HEK293T (cell line): ENCODE measurements at places on chromosomes 6 and 20.

- DNase-seq, result no peak
Observed at GRCh38 chr20:6506906-6507305, 260.6 kb upstream of the BMP2 start.

- no peak for DNase-seq
Observed at GRCh38 chr6:15426395-15426794, 180.5 kb downstream of the JARID2 start.

GRCh38 chr20:21399005-21399475 lies 1.7 kb upstream of the NKX2-4 start:
- DNase-seq, result no peak

GRCh38 chr6:142026471-142026870 lies 106.3 kb upstream of the GJE1 start:
- DNase-seq, result no peak

DNA sequence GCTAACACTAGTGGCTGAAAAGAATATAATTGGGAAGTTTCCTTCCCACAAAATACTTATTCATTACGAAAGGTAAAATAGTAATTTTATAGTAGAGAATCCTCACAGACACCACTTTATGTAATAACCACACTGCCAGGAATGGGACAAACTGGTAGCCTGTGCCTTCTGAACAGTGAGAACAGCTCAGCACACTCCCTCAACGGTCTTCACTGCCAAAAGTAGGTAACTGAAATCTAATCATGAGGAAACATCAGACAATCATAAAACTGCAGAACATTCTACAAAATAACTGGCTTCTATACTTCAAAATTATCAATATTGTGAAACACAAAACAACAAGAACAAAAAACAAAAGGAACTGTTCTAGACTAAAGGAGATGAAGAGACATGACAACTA lies 44.1 kb downstream of the NUP153 start:
- DNase-seq, result no peak

DNA sequence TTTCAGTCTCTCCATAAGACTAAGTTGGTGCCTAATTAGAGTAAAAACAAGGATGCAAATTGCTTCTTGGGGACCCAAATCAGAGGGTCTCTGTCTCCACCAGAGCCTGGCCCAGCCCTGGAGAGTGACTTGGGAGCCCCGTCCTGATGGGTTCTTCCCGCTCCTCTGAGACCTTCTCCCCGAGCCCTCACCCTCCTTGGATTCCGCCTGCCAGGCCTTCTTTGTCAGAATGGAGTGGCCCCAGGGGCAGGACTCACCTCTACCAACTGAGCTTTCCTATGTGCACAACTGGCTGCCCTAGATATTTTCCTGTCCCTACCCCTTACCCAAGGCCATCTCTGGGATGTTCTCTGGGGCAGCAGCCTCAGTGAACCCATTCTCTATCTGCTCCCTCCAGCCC lies 9.7 kb downstream of the SYNDIG1 start:
- no peak for DNase-seq

- no peak for DNase-seq
Observed at GRCh38 chr6:113654396-113654795, 202.7 kb upstream of the MARCKS start.

- DNase-seq, result no peak
Observed at GRCh38 chr6:79676785-79677736, 45.9 kb downstream of the SH3BGRL2 start.

DNA sequence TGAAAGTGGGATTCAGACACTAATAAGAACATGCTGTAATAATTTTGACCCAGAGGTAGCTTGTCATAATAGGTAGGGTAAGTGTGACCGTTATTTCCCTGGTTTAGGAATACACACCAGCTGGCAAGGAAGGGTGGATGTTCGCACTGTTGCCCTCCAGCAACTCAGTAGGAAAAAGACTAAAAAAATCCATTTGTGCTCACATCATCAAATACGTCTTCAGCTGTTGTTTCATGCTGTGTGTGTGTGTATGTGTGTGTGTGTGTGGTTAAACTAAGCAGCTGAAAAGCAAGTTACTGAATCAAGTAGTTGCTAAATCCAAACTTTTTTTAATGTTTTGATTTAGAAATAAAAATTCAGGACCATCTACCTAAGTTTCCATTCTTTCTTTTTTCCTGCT lies 218.7 kb downstream of the TRDN start:
- DNase-seq, result no peak

DNA sequence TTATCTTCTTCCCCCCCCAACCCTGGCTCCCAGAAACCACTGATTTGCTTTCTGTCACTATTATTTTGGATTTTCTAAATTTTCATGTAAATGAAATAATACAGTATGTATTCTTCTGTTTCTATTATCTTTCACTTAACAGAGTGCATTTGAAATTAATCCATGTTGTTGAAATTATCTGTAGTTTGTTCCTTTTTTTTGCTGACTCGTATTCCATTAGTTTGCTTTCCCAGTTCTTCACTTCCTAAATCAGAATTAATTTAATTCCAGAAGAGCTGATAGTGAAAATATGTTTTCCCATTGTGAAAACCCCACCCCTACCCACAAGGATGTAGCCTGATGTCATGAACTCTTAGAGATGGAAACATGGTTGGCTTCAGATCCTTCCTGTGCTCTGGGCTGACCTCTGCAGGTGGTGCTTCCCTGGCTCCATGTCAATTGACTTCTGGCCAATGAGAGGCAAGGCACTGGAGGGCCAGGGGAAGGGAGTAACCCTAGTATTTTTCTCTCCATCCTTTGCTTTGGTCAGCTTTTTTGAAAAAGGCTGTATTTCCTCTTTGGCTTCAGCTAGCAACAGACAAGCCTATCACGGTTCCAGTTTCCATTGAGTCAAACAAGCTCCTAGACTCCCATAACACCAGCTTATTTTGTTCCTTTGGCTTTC lies 244.4 kb upstream of the HSF2 start:
- DNase-seq, result no peak

DNA sequence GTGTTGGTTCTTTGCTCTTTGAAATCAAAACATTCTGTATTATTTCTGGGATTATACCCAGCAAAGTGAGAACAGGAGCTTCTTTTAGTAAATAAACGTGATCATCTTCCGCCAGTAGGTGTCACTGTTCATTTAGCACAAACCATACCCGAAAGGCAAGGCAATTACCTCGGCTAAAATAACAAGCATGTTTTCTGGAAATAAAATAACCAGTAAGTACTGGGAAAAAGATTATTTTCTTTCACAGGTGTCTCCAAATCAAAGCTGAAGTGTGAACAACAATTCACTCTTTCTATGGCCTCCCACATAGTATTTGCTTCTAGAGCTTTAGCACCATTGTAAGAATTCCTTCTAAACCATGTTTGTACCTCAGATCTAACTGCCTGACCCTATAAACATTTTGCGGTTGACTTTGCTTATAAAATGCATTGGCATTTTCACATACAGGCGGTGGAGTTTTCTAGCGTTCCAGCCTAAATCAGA lies 144.6 kb upstream of the AGPAT4 start:
- peak; percentile 67 for DNase-seq

GRCh38 chr20:44183282-44183681 lies 3.7 kb downstream of the JPH2 start:
- DNase-seq, result no peak

DNA sequence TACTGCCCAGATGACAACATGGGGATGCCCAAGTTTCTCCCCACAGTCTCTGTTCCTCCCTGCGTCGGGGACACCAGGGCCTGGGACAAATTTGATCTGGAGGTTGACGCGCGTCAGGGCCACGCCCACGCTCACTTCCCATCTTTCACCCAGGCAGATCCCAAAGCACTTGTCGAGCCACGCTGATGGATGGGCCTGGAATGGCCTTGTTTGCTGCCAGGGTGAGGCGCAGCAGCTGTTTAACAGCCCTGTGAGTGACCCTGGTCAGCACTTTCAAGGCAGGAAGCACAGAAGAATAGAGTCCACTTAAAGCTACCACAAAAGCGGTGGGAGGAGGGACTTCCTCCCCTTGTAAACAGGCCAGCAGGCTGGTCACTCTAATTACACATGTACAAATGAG lies 324.7 kb upstream of the JARID2 start:
- no peak for DNase-seq

GRCh38 chr6:144729502-144729901 lies 444.4 kb downstream of the UTRN start:
- no peak for DNase-seq

GRCh38 chr6:72944660-72945059 lies 280.6 kb downstream of the KHDC1L start:
- no peak for DNase-seq

GRCh38 chr20:37317994-37318640 lies 27.8 kb upstream of the SRC start:
- DNase-seq, result no peak

- DNase-seq, result no peak
Observed at GRCh38 chr6:27286141-27286540, 25.9 kb downstream of the POM121L2 start.

- no peak for DNase-seq
Observed at GRCh38 chr6:42227173-42227850, 9.7 kb upstream of the MRPS10 start.

- DNase-seq, result no peak
Observed at GRCh38 chr6:21158149-21158548, 435.4 kb upstream of the SOX4 start.

DNA sequence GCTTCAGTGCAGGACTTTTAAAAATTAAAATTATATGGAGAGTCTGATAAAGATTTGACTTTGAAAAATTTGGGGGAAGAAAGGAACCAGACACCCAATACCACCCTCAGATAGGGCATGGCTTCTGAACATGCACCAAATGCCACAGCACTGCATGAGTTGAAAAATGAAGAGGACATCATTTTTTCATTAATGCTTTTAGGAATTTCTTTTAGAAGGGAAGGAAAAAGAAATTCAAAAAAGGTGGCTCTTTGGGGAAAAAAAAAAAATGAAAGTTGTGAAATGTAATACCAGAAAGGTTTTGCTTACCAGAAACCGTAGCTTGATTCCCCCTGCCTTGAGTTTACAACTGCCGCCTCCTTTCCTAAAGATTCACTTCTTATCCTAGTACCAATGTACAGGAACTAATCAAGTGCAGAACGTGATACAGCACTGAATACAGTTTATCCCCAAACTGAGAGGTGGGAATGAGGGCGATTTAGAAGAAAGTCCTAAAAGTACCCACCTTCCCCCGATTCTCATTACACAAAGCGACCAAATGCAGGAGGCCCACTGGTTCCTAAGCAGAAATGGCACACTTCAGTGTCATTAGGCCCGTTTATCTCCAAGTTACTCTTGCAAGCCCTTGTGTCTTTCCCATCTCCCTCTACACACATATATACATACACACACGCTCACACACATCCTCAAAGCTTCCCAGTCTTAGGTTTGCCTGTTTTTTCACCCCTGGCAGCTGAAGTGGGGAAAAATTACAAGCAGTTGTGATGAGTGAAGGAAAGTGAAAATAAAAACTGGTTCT lies 2.8 kb downstream of the PPP1R10 start:
- no peak for DNase-seq

DNA sequence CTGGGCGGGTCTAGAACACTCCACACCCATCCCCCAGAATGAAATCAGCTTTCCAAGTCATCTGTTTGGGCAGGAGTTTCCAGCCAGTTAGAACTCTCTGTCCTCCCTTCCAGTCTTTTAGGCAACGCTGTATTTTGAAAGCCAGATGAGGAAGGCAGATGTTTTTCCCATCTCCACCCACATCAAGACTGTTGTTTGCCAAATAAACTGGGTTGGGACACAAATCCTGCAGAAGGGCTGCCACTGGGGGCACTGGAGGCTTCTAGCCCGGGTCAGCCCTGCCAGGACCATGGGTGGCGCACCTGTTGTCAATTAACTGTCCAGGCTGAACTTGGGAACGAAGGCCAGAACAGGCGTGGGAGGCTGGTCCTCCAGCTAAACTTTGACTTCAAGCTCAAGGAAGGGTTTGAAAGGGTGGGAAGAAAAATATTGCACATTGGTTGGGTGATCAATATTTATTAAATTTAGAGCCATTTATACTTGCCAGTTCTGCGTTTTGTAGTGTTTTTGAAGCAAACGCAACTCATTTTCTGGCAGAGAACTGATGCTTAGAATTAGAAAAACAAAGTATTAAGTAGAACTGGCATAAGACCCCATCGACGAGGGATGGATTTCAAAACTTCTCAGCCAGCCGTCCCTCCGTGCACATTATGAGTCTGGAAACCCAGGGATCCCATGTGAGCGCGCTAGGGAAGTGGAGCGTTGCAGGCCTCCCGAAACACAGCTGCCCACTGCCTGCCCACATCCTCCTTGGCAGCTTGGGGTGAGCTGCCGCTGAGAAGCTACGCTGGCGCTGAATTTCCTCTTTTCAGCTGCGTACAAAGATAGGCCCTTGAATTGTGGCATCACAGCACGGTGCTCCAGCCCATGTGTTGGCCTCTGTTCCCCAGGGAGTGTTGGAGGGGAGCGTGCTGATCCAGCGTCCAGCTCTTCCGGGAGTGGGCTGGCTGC lies 297.4 kb downstream of the QKI start:
- DNase-seq, result no peak

DNA sequence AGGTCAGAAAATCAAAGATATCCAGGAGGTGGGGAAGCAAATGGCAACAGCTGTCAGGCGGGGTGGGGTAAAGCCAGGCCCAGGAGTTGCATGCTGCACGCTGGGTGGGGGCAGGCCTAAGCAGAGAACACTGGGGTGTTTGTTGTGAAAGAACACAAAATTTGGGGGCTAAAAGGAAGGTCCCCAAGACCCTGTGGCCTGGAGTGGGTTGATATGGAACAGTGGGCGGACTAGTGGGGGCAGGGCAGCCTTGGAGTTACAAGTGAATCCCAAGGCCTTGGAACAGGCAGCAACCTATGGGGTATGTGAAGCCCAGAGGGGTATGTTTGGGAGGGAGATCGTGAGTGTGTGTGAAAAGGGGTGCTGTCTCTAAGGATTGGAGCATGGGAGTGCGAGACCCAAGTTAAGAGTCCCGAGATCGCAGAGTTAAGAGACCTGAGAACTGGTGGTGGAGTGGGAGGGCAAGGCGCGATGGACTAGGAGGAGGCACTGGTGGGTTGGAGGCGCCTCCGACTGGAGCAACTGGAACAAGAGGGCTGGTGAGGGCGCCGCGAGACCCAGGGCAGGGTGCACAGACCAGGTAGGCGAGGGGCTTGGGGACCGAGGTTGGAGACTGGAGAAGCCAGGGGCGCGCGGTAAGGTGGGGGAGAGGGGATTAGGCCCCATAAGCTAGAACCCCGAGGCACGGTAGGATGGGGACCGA lies 658 bp downstream of the CUL7 start:
- peak; percentile 31 for DNase-seq

- DNase-seq, result no peak
Observed at GRCh38 chr20:57211406-57211805, 55.0 kb downstream of the BMP7 start.

DNA sequence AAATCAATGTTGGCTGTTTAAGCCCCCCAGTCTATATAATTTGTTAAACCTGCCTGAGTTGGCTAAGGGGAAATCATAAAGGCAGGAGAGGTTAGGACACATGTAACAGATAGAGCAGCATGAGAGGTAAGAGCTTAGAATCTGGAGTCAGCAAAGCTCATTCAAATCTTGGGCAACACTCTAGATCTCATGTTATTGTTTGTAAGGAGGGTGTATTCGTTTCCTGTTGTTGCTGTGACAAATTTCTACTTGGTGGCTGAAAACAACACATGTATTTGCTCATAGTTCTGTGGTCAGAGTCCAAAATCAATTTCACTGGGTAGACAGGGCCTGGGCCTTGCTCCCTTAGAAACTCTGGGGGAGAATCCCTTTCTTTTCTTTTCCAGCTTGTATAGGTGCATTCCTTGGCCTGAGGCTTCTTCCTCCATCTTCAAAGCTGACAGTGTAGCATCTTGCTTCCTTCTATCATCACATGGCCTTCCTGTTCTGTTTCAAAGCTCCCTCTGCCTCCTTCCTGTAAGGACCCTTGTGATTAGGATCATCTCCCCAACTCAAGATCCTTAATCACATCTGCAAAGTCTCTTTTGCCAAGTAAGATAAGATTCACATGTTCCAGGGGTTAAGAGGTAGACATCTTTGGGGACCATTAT lies 4.4 kb downstream of the LY86 start:
- DNase-seq, result no peak
